Activated CD4-positive, alpha-beta memory T cell treated with anti-CD3 and anti-CD28 coated beads, Interleukin-2, amount 10 ng/mL, durations not matched to agents 7 days and 5 days (primary cell): ENCODE measurements at places on chromosomes 7 and 10. TPM values are rescaled to one million over a fixed set of nuclear protein-coding genes. Genes with fewer than 3 reads are reported as not detected.
A peak's percentile ranks its signal among the peaks of the same experiment; 100 is the strongest.

DNA sequence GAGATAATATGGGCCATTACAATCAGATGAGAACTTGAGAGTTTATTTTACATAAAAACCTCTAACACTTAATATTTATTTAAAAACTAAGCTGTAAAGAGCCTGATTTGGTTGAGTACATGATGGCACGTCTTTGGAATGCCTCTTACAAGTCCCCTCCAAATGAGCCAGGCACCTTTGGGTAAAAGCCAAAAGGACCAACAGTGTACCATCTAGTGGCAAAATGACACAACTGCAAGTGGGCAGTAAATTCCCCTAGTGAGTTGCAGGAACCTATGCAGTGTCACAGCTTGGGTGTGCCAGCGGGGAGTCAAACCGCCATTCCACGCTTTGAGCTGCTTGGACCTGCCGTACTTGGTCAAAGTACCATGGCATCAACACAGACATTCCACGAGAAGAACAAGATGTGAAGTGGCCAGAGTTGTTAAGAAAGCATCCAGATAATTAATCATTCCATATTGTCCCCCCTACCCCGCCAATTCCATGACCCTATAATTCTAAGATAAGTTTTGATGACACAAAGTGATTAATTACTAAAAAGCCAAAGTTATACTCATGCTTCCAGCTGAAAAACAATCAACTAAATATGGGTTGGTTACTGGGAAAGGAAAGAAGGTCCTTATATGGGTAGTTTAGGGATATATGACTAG lies 115.2 kb downstream of the SORBS1 start:
- peak; percentile 29 for DNase-seq

DNA sequence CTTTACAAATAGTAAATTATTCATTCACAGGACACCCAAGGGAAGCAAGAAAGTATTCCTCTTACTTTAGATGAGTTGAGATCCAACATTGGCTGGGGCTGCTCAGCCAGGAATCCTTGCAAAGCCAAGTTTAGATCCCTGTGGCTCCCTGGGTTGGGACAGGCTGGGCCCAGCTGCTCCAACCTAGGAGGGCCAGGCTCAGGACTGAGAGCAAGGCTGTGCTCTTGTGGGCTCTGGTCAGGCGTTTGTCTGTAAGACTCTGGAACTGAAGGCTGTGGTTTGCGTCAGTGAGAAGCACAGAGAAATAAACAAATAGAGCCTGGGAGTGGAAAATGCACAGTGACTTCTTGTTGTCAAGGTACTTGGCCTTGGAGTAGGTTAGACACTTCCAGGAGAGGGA lies 53.2 kb upstream of the TMEM273 start:
- no peak for DNase-seq

Gene WNT8B
- total RNA-seq, result not detected

GRCh38 chr7:90191648-90192047 lies 19.9 kb upstream of the STEAP2 start:
- no peak for DNase-seq

Gene TMEM196
- not detected for total RNA-seq

DNA sequence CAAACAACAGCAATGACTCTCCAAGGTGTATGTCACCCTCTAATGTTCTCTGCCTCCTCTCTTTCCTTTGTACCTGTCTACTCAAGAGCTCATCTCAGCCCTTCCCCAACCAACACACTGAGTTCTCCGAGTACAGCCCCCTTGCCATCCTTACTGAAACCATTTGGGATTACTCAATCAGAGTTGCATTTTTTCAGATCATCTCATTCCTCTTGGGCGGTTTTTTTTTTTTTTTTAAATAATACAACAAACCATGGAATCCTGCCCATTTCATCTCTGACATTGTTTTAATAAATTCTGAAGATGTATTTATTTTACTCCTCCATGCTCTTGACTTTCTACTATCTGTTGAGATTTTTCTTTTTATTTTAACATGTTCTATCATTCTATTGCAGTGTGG lies 4.2 kb upstream of the CREB3L2 start:
- DNase-seq, result no peak

GRCh38 chr10:120732643-120733313 lies 118.4 kb upstream of the WDR11 start:
- no peak for DNase-seq

DNA sequence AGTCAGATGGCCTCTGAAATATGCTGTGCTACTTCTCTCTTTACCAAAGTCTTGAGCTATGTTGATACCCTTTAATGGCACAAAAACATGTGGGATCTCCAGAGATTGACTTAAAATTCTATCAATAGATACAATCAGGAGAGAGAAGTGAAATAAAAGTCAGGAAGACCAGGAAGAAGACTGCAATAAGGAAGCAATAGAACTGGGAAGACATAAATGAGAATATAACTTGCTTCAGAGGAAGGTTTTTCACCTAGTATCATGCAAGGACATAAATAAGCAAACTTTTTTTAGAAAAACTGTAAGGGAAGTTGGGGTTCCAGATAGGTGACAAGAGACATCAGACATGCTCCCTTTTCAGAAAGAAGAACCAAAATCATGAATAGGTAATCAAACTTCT lies 227.3 kb downstream of the XPNPEP1 start:
- DNase-seq, result no peak

DNA sequence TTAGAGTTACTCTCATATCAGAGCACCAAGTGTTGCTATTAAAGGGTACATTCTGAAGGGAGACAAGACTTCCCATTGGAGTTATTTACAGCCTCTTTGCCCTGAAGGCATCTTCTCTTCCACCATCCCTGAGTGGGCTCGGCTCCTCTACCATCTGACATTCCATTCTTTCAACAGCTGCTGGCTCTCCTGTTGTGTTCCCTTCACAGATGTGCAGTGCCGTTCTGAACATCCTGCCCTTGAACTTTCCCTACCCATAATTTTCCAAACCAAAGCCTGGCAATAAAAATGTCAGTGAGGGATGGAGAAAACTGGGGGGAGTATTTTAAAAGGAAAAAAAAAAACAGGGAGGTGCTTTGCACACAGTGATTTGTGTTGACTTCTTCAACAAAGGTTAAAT lies 392.9 kb downstream of the KCNMA1 start:
- DNase-seq, result no peak

Gene LRRC61
- 26.8 TPM for total RNA-seq

DNA sequence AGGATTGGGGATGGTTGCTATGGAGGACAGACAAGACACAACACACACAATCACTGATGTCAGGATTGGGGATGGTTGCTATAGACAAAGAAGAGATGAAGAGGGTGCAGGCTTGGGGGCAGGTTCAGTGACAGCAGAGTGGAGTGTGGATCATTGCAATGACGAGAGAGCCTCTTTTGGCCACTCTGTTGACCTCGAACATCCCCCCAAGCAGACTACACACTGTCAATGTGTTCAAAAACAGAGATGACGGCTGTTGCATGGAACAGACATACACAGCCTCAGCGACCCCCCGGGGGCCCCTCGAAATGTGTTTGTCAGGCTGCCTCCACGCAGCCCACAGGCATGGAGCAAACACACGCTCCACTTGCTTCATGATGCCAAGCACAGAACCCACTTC lies 133.0 kb downstream of the PTPRN2 start:
- no peak for DNase-seq

GRCh38 chr7:95334447-95334846 lies 10.1 kb upstream of the PON1 start:
- no peak for DNase-seq

Gene TRPV5
- not detected for total RNA-seq

DNA sequence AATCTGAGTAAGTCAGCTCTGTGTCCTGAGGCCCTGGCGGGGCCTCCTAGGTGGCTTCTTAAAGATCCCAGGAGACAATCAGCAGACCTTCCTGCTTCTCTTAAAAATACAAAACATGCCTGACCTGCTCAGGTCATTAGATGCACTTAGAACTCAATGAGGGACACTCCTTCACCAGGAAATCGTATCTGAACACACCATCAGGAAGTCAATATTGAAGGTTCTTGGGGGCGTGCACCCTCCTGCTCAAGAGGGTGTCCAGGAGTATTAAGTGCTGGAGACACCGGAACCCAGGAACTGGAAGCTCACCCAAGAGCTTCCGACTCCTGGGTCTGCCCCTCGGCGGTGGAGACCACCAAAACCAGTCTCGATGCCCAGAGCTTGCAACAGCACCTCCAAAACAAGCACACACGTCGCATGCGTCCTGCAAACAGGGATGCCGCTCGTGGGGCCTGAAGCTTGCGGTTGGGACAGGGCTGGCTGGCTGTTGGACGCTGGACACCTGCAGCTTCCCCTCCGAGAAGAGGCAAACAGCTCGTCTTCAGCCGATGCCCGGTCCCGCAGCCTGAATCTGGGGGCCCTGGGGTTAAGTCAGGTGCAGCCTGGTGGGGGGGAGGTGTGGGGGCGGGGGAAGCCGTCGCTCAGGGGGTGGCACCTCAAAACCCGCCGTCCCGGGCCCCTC lies 803 bp downstream of the RAPGEF5 start:
- no peak for DNase-seq

GRCh38 chr10:132813560-132814468 lies 27.9 kb upstream of the NKX6-2 start:
- no peak for DNase-seq

DNA sequence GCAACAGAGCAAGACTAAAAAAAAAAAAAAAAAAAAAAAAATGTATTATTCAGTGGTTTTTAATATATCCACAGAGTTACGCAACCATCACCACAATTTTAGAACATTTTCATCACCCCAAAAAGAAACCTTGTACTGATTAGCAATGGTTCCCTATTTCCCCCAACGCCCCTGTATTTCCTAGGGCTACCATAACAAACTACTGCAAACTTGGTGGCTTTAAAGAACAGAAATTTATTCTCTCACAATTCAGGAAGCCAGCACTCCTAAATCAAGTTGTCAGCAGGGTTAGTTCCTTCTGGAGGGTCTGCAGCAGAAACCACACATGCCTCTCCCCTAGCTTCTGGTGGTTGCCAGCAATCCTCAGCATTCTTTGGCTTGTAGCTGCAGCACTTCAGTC lies 5.9 kb upstream of the NUP42 start:
- DNase-seq, result no peak

Gene CALML5
- not detected for total RNA-seq

- DNase-seq, result no peak
These were observed 20.0 kb downstream of the KCNH2 start for GRCh38 chr7:150958062-150958552.

Gene DEPP1
- 1.9 TPM for total RNA-seq
